Astrocyte of the hippocampus (primary cell): ENCODE measurements at places on chromosomes 11 and 22.

GRCh38 chr22:28395920-28396753 is 283.5 kb downstream of the TTC28 start:
- DNase-seq, result peak; percentile 39

DNA sequence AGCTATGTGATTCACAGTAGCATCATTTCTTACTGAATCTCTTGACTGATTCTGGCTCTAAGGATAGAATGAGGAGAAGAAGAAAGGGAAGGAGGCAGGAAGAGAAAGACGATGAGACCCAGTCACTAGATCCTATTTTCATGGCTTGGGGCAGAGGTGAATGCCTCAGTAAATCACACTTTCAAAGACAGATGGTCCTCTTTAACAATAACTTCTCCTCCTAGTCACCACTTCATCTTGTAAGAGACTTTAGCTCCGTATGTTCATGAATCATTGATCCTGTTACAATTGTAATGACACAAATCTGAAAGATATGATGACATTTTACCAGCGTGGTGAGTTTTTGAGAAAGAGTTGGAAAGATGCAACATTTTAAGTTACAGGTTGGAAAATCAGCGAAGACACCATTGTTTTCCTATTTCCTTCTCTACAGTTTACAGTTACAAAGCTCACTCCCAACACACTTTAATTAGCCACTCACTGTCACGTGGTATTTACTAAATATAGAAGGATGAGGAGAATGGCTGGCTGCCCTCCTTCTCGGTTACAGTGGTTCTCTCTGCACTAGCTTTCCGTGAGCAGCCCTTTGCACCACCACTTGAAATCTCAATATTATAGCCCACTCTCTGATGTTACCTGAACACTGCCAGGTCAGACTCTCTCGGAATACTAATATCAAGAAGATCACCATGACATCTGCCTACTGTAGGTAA is 205.8 kb downstream of the CADM1 start:
- no peak for DNase-seq

DNA sequence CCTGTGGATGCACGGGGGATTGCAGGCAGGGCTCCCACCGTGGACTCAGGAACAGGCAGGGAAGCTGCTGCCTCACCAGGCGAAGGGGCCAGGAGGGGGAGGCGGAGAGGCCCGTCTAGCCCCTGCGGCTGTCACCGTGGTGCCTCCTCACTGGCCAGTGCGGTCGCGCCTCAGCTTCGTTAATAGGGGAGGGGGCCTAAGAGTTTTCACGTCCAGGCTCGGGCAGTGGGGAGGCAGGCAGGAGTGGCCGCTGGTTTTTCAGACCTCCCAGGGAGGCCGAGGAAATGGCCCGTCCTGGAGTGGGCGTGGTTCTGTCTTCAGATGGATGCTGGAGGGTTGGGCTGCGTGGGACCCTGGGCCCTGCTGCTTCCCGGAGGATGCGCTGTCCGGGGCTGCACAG is 91.1 kb upstream of the B3GAT1 start:
- DNase-seq, result no peak

- DNase-seq, result peak; percentile 59
These were observed 41.3 kb upstream of the RDX start for GRCh38 chr11:110337570-110338193.

DNA sequence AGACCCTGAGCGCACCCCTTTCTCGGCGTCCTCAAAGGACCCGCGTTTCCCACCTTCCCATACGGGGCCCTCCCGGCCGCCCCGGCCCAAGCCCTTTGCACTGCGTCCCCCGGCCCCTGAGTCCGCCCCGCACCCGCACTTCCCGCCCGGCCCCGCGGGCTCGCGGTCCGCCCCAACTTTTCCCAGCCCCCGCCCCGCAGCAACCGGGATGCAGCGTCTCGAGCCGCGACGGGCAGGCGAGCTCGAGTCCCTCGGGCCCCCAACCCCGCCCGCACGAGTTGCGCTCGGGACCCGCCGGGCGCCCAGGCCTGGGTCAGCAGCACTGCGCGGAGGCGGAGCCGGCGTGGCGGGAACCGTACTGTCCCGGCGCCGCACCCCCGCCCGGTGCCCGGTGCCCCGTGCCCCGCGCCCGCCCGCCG is 371 bp downstream of the SMCO4 start:
- DNase-seq, result peak; percentile 61

GRCh38 chr22:39408173-39408572 is 8.6 kb downstream of the TAB1 start:
- DNase-seq, result no peak

DNA sequence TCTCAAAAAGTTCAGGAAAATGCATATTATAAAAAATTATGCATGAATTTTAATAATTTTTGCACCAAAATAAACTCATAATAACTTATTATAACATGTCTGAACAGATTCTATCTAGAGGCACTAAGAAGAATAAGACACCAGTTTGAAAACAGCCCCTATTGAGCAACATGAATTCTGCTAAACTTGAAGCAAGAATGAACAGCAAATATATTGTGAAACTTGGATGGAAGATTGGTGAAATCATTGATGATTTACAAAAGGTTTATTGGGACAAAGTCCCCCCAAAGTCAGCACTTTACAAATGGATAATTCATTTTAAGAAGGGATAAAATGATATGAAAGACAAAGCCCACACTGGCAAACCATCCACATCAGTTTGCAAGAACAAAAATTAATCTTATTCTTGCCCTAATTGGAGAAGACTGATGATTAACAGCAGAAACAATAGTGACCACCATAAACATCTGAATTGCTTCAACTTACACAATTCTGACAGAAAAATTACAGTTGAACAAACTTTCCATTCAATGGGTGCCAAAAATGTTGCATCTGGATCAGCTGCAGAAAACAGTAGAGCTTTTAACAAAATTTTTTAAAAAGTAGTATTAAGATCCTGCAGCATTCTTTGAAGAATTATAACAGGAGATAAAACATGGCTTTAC is 257.5 kb upstream of the FAT3 start:
- DNase-seq, result no peak

DNA sequence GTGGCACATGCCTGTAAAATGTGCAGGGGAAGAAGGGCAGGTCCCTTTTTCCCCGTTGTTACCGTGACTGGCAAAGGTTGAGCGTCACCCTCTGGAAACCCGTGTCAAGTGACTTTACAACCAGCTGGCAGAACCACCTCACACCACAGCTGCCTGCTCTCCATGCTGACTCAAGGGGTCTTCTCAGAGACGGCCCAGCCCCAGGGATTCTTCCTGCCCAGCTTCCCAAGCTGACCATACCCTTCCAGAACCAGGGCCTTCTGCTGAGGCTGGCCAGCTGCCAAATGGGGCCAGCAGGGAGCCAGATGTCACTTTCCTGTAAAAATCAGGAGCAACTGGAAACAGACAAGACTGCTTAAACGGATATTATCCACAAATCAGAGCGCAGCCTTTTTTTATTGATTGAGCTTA is 6.3 kb downstream of the PC start:
- DNase-seq, result no peak

DNA sequence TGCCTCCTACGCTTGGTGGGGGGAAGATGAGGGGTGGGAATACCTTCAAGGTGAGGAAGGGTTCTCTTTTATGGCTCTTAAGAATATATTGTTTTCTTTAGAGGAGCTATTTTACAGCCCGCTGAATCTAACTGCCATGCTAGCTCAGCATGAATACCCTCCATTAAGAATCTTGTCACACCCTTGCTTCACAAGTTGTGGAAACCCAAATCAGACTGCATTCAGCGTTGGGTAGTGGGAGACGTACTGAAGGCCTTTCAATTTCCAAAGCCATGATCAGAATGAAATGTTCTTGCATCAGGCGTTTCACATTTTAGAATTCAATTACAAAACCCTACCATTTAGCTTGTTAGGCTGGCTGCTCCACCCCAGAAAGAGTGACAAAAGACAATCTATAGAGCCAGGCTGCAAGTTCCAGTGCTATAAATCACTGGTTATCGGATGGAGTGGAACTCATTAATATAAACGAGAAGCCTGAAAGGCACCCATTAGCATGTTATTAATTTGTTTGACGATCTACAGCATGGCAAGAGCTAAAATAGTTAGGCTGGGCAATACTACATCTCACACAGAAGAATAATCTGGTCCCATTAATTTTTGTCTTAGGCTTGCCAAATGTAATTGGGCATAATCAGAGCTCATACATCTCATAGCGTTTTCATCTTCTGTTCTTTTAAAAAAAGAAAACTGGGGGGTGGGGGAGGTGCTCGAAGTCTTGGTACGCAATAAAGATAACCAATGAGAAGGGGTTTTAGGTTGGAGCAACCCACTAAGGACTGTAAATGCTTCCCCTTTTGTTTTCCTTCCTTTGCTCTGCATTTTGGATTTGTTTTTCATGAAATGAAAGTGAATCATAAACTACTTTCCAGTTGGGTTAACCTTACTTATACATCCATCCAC is 57.5 kb downstream of the ABTB2 start:
- DNase-seq, result no peak
